Stimulated activated CD8-positive, alpha-beta memory T cell treated with anti-CD3 and anti-CD28 coated beads, Interleukin-15, amount 100 ng/mL, for 24 hours (primary cell): ENCODE measurements at places on chromosomes 7 and 10.

DNA sequence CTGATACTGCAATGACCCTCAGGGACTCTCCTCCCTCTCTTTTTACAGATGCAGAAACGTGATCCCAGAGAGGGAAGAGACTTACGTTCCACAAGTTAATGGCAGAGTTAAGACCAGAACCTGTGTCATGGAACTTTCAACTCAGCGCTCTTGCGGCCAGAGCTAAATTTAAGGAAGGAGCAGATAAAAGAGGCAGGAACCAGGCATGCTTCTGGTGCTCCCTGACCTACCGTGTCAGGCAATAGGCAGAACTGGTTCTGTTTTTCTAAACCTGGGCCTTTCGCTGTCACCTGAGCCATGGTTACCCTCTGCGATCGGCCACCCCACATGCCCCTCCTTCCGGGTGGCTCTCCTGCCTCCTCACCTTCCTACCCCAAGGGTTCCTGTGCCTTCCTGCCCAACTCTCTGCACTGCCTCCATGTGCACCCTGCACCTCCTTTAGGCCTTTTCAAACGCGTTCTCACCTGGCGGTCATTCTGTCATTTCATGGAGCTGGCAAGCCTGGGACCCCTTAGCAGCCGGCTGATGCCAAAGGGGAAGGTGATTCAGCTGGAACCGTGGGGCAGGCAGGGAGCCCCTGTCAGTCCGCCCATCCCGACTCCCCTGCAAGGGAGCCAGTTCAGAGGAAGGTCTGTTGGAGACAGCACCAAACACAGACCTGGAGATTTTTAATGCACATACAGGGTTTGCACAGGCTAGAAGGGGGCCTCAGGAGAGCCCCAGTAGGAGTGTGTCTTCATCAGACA lies 7.7 kb upstream of the GBX1 start:
- no peak for DNase-seq

- no peak for DNase-seq
Observed at GRCh38 chr7:138891446-138891810, 89.8 kb downstream of the KIAA1549 start.

DNA sequence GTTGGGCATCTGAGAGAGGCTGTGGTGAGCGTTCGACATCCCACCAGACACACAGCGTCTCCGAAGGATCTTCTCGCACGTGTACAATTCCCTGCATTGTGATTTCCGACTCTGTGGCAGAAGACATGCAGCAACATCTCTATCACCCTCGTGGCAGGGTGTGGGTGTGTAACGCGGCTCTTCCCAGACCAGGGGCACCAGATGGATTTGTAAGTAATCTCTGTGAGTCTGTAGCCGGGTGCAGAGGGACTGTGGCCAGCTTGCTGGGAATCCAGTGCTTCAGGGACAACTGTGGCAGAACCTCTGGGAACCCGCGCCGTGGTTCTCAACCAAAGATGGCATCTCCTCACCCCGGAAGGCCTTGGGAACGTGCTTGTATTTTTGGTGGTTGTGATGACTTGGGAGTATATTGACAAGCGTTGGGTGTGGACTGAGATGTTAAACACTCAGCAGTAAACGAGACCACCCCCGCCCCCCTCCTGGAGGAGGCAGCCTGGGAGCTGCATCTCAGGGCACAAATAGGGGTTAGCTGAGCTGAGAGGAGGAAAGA lies 21.2 kb downstream of the FOXL3 start:
- no peak for DNase-seq

- DNase-seq: no peak
Observed at GRCh38 chr7:142668495-142668894, 80.8 kb upstream of the PRSS1 start.

DNA sequence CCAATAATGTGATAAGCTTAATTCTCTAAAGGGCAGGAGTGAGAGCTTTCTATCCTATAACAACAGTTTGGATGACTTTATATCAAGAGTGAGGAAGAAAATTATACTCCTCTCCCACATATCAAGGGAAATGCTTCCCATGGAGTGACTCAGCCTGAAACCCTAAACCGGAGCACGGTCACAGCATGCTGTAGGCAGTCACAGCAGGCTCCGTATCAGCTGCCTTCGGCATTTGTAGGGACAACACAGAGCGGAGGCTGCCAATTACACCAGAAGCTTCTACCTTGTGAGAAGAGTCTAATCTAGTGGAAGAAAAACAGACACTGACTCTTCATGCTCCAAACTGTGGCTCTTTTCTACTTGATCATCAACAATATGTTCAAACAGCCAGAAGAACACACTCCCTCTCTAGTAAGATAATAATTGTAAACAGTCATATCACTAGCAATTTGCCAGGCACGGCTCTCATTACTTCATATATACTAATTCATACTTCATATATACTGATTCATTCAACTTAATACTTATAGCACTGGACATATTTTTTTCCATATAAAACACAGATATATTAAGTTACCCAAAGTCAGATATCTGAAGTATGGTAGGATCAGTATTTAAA lies 65.9 kb downstream of the DGKB start:
- no peak for DNase-seq

DNA sequence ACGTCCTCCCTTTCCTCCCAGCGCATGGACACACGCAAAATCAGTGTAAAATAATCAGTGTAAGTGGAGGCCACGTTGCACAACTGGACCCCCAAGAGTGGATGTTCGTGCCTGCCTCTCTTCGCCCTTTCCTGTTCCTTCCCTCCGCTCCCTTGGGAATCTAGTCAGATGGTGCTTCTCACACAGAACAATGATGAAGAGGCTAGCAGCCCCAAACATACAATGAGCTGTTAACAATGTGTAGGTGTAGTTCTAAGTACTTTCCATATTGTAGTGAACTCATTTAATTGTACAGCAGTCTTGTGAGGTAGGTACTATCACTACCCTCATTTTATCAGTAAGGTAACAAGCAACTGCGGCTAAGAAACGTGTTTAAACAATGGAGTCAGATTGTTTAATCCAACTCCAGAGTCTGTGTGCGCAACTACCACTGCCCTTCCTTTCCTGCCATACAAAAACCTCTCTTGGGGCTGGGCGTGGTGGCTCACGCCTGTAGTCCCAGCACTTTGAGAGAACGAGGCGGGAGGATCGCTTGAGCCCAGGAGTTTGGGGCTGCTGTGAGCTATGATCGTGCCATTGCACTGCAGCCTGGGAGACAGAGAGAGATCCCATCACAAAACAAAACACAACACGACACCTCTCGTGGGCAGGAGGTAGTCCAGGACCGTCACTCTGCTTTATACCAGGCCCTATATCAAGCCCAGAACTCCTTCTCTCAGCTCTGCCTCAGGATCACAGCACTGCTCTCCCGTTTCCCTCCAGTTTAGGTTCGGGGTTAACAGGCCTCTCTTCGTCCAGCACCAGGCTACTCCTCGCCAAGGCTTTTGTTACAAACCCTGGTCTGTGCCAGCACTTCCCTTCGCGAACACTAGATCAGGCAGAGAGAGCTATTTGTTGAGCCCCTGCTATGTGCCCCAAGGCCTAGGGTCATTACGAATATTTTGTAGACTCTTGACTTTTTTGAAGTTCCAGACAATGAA lies 1.1 kb downstream of the FKBP9 start:
- no peak for DNase-seq

DNA sequence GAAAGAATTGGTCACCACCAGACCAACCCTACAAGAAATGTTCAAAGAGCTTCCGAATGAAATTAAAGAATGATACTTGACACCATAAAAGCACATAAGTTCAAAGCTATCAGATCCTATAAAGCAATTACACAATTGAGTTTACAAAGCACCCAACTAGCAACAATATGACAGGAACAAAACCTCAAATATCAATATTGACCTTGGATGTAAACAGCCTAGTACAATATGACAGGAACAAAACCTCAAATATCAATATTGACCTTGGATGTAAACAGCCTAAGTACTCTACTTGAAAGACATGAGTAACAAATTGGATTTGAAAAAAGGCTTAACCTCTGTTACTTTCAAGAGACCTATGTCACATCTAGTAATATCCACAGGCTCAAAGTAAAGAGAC lies 1201.4 kb downstream of the XPNPEP1 start:
- DNase-seq: no peak

GRCh38 chr10:111705021-111705420 lies 478.5 kb downstream of the GPAM start:
- no peak for DNase-seq

- no peak for DNase-seq
Observed at GRCh38 chr7:158014976-158015375, 572.6 kb downstream of the PTPRN2 start.

GRCh38 chr10:97915346-97916131 lies 65.9 kb downstream of the GOLGA7B start:
- no peak for DNase-seq

DNA sequence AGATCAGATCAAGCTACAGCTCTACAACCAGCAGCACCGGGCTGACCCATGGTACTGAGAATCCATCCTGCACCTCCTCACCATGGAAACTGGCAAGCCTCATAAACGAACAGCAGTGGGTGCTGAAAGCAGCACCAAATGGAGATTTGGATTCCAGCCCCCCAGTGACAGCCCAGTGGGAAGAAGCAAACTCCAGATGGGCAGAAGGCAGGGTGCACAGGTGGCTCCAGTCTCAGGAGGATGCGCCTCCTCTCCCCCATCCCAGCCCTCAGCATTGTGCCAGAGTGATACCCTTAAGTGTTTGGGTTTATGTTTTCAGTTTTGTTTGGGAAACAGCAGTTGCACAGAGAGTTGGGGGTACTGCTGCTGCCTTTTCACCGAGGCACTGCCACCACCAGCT lies 20.6 kb upstream of the SMO start:
- no peak for DNase-seq

GRCh38 chr7:37095122-37095521 lies 353.5 kb downstream of the ELMO1 start:
- no peak for DNase-seq

- DNase-seq: no peak
Observed at GRCh38 chr10:93062514-93063143, 2.0 kb downstream of the CYP26C1 start.

DNA sequence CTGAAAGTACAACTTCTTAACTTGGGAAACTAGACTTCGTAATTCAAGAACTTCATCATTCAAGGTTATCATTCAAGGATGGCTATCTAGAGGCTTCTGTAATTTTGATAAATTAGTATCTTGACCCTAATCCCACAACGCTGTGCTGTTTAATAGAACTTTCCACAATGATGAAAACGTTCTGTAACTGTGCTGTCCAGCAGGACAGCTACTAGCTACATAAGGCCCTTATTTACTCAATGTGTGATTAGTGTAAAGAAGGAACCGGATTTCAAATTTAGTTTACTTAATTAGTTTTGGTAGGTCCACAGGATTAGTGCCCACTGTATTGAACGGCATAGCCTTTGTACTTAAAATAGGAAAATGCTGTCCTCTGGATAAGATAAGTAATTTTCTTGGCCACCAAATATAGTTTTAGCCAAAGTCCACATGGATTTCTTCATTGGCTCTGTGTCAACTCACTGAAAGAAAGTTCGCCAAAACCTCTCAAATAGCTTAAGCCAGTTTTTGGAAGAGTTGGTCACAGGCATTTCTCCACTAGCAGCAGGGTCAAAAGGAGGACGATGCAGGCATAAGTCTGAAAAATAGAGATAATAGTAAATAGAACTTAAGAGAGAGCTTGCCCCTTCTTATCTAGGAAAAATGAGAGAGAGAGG lies 17.3 kb downstream of the DGKI start:
- DNase-seq: no peak

GRCh38 chr7:22008087-22008486 lies 62.4 kb upstream of the CDCA7L start:
- DNase-seq: no peak

GRCh38 chr10:97163781-97164501 lies 21.8 kb downstream of the SLIT1 start:
- no peak for DNase-seq

- no peak for DNase-seq
Observed at GRCh38 chr10:49663596-49663995, 15.9 kb upstream of the C10orf53 start.

- no peak for DNase-seq
Observed at GRCh38 chr7:43489257-43489656, 93.7 kb upstream of the STK17A start.

GRCh38 chr10:75773231-75773780 lies 341.9 kb downstream of the LRMDA start:
- no peak for DNase-seq

DNA sequence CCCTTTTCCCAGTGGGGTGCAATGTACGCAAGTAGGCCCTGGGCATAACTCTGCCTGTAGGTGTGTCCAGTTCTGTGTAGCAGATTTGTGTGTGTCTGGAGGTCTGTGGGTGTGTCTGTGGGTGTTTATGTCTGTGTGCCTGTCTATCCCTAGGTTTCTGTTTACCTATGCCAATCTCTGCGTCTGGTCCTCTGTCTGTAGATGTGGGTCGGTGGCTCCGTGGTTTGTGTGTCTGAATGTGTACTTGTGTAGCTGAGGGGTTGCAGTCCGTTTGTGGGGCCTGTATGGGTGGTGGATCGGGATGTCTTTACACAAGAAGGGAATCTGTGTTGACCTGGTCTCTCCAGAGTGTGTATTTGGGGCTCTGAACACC lies 932 bp downstream of the NYAP1 start:
- DNase-seq: no peak

GRCh38 chr7:138278601-138279000 lies 181.5 kb upstream of the TRIM24 start:
- DNase-seq: no peak

DNA sequence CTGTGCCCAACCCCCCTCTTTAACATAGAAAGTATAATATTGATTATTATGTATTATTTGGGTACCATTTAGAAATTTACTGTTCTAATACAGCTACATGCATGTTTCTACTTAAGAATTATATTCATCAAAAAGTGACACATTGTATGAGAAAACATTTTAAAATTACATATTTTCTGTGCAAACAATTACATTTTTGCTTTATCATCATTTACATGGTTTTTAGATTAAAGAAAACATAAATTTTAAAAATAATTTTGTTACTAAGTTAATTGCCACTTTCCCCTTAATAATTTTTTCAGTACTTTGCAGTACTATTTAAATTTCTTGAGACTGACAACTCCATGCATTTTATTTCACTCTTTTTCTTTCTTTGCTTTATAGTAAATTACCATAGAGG lies 95.3 kb upstream of the GATAD1 start:
- no peak for DNase-seq

GRCh38 chr7:121132940-121133339 lies 144.4 kb downstream of the CPED1 start:
- no peak for DNase-seq

GRCh38 chr7:77550586-77550985 lies 13.5 kb downstream of the PTPN12 start:
- no peak for DNase-seq

DNA sequence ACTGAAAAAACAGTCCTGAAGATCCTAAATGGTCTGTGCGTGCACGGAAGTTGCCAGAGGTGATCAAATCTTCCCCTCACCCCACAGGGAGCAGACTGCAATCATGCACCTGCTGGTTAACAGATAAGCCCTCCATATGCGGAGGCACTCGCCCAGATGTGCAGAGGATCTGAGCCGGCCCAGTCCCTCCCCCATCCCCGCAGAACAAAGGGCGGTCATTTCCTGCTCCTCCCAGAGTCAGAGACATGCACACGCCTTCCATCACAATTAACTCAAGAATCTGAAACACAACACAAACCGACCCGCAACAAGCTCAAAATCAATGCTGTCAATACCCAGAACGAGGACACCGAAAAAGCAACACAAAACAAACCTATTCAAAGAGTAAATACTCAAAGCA lies 24.2 kb downstream of the CRTAC1 start:
- DNase-seq: no peak
